Stimulated activated CD8-positive, alpha-beta memory T cell treated with anti-CD3 and anti-CD28 coated beads, Interleukin-4, amount 100 ng/mL, for 4 hours (primary cell): ENCODE measurements at places on chromosomes 12 and 14.

- no peak for DNase-seq
Observed at GRCh38 chr14:26415618-26416123, 182.2 kb downstream of the NOVA1 start.

GRCh38 chr14:45990252-45990651, 661.3 kb downstream of the RPL10L start:
- no peak for DNase-seq

GRCh38 chr12:112192475-112192874, 67.1 kb downstream of the TRAFD1 start:
- DNase-seq: no peak

DNA sequence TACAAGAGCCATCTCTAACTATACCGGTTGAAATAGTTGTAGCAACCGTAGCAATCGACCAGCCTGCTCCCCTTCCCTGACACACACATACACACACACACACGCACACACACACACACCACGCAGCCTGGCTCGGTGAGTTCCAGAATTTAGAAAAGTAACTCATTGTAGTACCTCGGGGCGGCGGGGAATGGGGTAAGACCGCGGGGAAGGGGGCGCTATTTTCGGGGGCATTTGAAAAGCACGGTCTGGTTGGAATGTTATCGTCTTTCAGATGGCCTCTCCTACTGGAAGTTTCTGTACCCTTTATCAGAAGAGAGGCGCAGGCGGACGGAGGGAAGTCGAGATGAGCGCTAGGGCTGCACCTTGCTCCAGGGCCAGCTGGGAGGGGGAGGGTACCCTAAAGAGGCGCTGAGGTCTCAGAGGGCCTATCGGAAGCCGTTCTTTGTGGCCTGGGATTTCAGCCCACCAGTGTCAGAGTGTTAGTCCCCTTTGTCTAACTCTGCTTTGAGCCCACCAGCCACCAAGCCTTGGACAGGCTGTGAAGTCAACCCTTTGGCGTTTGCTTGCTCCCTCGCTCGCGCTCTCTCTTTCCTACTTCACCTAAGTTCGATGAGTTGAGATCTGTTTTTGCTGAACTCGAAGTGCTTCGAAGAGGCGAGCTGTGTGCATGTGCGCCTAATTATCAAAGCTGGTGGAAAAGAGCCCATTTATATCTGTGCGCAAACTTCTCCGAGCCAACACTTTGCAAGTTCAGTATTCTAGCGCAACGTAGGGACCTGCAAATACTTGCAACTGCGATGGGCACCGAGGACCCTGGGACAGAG, 837 bp downstream of the COL2A1 start:
- DNase-seq: no peak

- no peak for DNase-seq
Observed at GRCh38 chr12:60539592-60539991, 943.8 kb downstream of the SLC16A7 start.

- DNase-seq: no peak
Observed at GRCh38 chr14:79016828-79017505, 846.8 kb downstream of the NRXN3 start.

- no peak for DNase-seq
Observed at GRCh38 chr12:97481428-97481827, 18.8 kb downstream of the RMST start.

GRCh38 chr14:75409316-75410205, 18.3 kb upstream of the JDP2 start:
- no peak for DNase-seq

DNA sequence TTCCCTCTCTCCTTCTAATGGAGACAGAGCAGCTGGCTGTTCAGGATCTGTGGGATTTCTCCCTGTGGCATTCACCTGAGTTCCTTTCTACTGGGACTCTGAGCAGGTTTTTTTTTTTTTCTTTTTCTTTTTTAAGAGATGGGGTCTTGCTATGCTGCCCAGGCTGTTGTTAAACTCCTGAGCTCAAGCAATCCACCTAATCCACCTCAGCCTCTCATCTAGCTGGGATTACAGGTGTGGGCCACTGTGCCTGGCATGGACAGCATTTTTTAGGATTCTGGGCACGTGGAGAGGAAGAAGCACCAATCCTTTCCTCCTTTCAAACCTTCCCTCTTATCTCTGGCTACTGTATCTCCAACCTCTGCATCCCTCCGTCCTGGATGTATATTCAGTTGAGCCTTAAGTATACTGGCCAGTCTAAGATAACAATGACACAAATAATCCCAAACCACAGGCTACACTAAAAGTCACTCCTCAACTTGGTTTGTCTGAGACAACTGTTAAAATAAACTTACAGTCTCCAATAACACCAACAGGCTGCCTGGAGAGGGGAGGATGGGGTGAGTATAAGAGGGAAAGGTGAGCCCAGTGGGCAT, 16.4 kb upstream of the CELA1 start:
- DNase-seq: no peak

GRCh38 chr12:55428331-55429243, 2.5 kb downstream of the OR6C76 start:
- no peak for DNase-seq

- no peak for DNase-seq
Observed at GRCh38 chr14:80475074-80475473, 263.8 kb upstream of the DIO2 start.

DNA sequence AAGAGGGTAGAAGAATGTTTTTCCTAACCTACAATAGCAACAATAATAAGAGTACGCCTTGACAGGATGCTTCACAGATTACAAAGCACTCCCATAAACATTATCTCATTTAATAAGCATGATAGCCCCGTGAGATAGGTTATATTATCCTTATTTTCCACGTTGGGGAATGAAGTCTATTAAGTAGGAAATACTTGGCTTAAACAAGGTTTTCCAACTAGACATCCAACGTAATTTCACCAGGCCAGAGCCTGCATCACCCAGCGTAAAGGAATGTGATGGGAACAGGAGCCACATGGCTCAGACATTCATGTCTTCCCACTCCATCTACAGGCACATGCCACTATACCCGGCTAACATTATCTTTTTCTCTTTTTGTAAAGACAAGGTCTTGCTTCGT, 223.4 kb upstream of the AMIGO2 start:
- DNase-seq: no peak

DNA sequence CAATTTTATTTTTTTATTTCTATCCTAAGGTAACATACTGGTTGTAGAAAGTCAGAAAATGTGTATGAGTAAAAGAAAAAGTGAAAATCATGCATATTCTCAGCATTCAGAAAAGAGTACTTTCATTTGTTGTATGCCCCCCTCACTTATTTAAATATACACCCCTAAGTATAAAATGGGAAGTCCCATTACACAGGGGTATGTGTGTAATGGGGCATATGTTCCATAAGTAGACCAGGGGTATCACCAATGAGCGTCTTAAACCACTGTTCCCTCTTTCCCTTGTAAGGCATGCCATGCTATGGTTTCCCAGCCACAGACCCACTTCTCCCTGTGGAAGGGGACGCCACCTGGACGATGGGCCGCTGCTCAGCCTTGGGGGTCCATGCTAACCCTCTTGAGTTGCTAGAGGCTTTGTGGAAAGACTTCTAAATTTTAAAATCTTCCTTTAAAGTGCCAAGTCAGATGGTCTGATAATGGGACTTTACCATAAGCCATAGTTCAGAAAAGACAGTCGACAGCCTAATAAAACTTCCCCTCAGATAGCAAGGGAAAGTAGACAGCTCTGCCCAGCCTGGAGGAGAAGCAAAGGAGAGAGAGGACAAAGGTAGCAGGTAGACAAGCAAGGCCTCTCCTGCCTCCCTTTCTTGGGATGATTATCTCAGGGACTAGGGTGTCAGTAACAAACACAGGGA, 118.2 kb downstream of the ZFP36L1 start:
- no peak for DNase-seq

- DNase-seq: no peak
Observed at GRCh38 chr12:50505675-50506530, 1.1 kb downstream of the DIP2B start.

DNA sequence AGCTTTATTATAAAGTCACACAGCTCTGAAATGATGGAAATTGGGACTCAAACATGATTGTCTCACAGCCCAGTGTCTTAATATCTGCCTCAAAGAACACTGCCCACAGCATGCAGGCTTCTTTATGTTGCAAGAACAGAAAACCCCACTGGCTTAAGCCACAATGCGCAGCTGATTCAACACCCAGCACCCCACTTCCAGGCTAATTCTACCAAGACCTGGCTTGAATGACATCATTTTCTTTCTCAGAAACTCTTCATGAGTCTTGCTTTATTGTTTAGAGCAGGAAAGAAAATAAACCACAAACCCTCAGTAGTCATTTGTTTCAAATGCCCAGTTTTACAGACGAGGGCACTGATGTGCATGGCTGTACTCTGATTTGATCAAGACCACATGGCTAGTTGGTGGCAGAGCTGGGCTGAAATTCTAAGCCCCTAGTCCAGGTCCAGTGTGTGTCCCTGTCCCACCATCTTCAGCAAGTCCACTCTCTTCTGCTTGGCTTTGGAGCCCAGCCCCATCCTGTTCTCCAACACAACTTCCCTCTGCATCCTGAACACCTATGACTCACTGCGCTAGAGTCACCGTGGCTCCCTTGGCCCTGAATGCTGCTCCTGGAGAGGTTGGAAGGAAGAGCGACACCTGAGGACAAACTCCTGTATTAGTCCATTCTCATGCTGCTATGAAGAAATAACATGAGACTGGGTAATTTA, 50.3 kb upstream of the SRSF5 start:
- no peak for DNase-seq

GRCh38 chr12:124919521-124920352, 5.3 kb upstream of the UBC start:
- DNase-seq: no peak

DNA sequence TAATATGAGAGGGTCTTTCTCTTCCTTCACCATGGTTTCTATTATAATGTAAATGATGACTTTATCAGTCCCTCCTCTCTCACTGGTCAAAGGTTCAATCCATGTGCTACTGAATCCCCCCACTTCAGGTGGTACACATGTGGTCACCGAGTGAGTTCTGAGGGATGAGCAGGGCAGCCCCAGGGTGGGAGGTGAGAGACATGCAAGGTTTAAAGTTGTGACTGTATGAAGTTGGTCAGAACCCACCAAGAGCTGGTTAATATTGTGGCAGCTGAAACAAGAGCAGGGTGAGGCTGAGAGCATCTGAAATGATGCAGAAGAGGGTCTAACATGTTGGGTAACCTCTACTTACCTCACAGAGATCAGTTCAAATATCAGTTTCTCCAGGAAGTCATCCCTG, 444.7 kb upstream of the FBXO33 start:
- DNase-seq: no peak

DNA sequence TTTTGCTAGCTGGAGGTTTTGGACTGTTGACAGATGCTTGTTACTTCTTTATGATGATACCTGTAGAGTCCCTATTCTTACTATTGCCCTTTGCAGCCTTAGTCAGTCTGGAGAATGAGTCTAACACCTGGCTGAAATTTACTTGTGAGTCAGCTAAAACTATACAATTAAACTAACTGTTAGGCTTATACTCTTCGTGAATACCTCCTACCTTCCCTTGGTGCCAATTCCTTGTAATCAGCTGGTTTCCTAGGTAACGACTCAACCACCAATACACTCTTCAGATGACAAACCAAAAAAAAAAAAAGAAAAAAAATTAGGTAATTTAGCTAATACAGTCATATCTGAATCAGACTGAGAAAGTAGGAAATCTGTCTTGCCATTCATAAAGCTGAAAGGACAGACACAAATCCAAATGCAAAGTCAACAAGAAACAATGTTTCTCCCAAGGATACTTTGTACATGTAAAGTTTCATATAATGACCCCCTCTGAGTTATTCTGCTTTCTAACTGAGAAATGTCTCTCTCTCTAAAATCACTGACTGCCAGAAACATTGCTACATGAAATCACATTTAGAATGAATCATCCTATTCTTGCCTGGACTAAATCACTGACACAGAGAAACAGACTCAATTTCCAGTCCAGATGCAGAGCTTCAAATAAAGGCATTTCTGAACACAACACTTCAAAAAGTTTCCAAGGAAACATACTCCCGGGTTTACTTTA, 56.5 kb upstream of the CDKL1 start:
- no peak for DNase-seq

- DNase-seq: no peak
Observed at GRCh38 chr14:104583424-104584306, 4.1 kb downstream of the C14orf180 start.

DNA sequence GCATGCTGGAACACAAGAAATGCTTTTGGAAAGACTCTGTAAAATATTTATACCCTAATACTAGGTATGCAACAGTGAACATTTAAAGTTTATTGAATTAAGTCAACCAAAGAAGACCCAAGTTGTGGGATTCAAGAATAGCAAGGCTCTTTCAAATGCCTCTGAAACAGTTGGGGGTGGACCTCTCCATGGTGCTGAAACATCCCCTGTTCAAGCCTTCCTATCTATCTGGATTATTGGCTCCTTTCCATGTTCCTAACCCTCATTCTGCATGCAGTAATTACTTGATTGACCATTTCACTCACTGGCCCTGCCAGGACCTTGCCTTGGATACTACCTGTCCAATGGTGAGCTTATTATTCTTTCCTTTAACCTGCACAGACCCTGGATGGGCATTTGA, 349.7 kb downstream of the NRXN3 start:
- no peak for DNase-seq

DNA sequence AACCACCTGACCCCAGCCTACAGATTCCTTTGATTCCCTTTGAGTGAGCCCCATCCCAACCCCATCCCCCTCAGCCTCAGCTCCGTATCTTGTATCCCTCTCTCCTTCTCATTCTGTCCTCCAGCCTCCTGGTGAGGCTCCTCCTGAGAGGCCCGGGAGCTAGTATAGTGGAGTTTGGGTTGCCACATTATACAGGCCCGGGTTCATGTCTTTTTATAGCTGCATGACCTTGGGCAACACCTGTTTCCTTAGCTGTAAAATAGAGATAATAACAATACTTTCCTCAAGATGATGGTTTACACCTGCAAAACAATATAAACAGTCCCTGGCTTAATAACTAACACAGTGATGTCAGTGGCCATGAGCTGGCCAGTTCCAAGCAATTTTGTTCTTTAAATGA, 89.8 kb downstream of the STAB2 start:
- DNase-seq: no peak

GRCh38 chr12:5191803-5192538, 148.3 kb downstream of the KCNA5 start:
- DNase-seq: no peak

GRCh38 chr14:103130017-103130764, 6.9 kb downstream of the TNFAIP2 start:
- no peak for DNase-seq

DNA sequence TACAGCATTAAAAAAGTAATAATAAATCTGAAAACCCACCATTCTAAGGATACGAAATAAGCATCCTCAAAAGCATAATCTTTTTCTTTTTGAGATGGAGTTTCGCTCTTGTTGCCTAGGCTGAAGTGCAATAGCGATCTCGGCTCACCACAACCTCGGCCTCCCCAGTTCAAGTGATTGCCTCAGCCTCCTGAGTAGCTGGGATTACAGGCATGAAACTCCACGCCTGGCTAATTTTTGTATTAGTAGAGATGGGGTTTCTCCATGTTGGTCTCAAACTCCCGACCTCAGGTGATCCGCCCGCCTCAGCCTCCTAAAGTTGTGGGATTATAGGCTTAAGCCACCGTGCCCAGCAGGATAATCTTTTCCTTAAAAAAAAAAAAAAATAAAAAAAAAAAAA, 4.3 kb downstream of the CCNT1 start:
- no peak for DNase-seq

- DNase-seq: no peak
Observed at GRCh38 chr12:133057446-133057845, 20.1 kb downstream of the ZNF84 start.
